ENCODE measurements at places on chromosomes 6 and 20.

DNA sequence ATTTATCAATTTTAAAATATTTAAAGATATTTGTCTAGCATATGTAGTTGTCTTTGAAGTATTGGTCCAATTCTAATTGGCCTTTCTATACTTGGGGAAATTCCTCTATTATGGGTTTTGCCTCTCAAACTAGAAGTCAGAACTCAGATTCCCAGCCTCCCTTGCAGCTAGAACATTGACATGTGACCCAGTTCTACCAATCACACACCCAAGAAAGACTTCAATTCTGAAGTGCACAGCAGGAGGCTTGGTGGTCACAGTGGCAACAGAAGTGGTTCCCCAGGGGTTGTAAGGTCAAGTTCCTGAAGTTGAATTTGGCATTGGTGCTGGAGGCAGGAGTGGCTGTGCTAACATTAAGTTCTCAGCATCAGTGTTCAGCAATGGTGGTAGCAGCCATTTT, 14.8 kb upstream of the FKBP5 start:
- no peak for DNase-seq

GRCh38 chr6:111607279-111607678, 1.6 kb upstream of the TRAF3IP2 start:
- no peak for DNase-seq

GRCh38 chr6:41072836-41073202, at the start of gene NFYA:
Gene NFYA, plus strand, starts transcription at chr6:41072974. Its CDS starts 6,116 bp downstream, at chr6:41079090.
- no peak for DNase-seq

DNA sequence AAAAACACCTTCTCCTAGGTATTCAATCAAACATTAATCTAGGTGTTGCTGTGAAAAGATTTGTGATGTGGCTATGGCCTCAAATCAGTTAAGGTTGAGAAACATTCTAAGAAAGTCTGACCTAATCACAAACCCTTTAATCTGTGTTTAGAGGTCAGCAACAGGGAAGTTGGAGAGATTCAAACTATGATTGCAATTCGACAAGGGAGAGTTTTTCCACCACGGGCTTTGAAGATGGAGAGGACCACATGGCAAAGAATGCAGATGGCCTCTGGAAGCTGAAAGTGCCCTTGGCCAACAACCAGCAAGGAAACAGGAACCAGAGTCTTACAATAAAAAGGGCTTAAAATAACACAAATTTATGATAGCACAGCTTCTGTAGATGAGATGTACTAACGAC, 29.6 kb upstream of the LGSN start:
- DNase-seq: peak; percentile 30

GRCh38 chr6:111445861-111446267, 37.2 kb downstream of the REV3L start:
- no peak for DNase-seq

DNA sequence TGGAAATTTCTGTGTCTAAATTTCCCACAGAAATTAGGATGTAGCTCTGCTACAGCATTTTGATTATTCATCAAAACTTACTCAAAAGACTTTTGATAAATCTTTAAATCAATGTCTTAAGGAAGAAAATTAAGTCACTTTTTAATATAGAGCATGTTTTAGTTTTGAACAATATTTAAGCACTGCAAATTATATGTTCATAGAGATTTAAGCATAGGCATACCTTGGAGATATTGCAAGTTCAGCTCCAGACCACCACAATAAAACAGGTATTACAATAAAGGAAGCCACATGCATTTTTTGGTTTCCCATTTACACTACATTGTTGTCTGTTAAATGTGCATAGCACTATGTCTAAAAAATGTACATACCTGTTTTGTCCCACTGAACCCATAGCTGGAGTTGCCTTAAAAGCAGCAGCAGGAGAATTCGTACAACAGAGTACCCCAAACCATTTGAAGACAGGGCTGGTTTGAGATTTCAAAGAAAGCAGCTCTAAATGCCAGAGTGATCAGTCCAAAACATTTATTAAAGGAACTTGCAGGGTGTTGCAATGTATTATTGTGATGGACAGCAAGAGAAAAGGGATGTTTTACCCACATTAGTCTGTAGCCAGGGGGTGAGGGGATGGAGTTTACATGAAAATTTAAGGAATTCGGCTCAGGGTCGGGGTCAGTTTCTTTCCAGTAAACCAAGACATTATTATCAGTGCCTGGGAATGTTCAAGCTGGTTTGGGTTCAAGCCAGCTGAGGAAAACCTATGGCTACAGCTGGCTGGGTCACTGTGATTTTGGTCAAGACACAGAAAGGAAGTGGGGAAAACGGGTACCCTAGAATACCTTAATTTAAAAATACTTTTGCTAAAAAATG, 6.3 kb upstream of the LOC128125822 start:
- DNase-seq: no peak

GRCh38 chr6:146767632-146768031, 168.9 kb downstream of the ADGB start:
- DNase-seq: peak; percentile 37

- peak; percentile 66 for DNase-seq
Observed at GRCh38 chr6:73309785-73310502, 44.1 kb downstream of the DPPA5 start.

DNA sequence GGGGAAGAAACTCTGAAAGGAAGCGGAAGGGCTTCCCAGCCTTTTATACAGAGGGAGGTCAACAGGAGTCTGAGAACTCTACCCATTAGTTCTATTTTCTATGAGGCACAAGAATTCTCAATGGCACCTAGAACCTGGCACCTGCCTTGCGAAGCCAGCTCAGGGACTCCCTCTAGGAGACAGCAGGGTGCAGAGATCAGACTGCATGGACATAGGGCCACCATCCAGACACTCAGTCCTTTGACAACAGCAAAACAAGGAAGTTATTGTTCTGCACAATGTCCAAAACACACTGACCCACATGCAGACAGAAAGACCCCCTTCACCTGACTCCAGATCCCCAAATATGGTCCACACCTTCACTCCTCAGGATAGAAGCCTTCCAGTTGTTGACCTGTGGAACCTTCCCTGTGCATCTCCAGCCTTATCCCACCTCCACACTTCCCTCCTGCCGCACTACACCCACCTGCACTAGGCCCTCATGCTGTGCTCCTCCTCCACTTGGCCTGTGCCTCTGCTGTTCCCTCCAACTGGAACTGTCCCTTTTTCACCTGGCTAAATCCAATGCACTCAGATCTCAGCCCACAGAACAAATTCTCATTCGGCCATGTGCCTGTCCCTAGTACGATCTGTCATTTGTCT, 27.8 kb downstream of the ACSS1 start:
- DNase-seq: no peak

DNA sequence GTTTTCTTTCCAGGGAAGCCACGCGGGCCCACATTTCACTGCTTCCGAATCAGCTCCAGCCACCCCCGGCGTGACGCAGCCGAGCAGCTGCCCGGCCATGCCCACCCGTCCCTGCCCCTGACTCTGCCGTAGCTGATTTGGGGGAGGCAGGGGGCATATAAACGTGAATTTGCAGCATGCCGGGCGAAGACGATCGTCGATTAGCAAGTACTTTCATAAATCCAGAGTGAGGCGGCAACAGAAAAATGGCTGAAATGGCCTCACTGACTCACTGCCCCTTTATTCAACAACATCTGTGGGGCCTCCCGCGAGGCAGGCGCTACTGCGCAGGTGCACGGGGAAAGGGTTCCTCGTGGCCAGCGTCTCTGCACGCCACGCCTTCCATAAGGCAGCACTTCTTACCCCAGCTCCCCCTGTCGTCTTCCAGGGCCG, 118.0 kb downstream of the DLL1 start:
- no peak for DNase-seq

GRCh38 chr20:51713213-51713598, 55.0 kb downstream of the ATP9A start:
- DNase-seq: no peak

- DNase-seq: peak; percentile 79
Observed at GRCh38 chr20:46767127-46767761, 57.8 kb downstream of the SLC2A10 start.

GRCh38 chr6:106547601-106548453, 81.5 kb downstream of the RTN4IP1 start:
- DNase-seq: no peak

DNA sequence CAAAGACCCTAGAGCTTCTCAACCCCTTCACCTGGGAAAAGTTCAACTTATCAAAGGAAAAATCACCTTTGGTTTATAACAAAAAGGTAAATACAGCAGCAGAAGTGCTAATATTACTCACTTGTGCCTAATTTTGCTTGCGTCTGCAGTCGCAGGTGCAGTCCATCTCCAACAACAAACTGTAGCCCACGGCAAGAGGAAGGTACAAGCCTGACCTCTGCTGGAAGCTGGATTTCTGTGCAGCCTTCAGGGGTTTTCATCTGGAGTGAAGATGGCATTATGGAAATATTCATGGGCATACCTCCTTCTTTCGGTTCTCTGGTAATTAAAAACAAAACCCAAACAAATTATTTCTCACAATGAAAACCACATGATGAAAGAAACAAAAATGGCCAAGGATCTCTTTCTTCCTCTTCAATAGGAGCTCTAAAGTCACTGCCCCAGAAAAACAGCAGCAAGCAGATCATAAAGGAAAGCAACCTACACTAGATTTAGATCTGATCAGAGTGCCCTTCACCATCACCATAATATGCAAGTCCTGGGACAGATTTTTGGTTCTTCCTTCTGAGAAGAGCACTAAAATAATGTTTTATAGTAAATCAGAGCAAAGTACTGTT, 7.8 kb downstream of the UBE3D start:
- peak; percentile 68 for DNase-seq

DNA sequence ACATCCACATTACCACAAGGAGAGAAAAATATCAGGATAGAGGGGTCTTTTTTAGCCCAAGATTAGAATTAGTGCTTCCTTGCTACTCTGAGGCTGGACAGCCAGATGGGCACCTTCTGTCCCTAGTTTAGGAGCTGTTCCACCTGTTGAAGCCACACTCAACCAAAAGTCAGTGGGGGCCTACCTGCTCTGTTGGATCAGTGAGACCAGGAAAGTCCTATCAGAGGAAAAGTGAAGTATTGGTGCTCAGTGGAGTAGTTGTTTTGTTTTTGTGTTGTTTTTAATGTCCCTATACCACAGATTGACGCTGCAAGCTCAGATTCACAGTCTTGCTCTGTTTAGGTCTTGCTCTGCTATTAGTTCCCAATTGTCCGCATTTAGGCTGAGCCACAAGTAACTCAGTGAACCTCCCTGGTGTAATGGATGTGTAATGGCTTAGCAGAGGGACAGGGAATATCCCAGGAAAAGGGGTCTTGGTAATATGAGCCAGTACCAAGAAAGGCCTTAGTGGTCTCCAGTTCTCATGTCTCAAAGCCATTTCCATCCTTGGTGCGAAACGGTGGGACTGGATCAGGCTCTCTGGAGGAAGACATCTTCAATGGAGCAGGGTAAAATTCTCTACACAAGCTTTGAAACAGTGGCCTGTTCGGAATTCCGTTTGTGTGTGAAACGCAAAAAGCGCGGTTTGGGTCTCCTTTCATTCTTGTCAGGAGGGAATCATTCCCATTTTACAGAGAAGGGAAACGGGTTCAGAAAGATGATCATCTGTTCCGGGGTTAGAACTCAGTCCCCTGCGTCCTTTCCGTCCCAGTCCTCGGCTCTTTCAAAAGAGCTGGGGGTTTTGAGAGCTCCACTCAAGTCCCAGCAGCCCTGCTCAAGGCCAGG, 631 bp upstream of the PABPC1L start:
- no peak for DNase-seq

DNA sequence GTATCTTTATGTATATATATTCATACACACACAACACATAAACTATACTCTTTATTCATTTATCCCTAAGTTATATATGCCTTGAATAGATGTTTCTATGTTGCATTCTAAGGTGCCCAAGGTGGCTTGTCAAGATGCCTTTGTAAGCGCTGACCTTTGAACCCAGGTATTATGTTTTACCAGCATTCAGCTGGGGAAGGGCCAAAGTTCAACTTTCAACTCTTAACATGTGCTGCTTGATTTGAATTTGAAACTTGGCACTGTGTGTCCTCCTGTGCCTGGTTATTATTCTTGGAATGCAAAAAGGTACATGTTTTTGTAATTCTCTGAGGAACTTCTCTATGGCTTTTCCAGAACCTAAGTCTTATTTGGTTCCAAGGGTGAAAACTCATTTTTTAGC, 146.5 kb downstream of the EDN1 start:
- no peak for DNase-seq
